ENCODE measurements at places on chromosomes 5 and 9.

DNA sequence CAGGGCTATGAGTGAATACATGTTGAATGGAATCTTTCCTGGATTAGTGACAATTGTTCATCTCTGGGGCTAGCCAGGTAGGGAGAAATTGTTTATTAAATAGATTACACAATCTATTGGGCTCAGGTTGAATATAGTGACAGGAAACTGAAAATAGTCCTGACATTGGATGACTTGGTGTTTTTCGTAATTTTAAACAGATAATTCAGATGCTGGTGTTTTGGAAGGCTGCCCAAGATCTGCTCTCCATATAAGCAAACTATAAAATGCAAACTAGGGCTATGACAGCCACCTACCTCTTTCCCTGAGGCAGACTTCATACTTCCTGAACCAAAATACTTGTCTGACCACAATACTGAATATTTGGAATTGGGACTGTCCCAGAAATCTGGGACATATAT, 99.1 kb downstream of the ENC1 start:
- no peak for DNase-seq

GRCh38 chr9:124450241-124450924, at the start of gene ADGRD2:
Gene ADGRD2, plus strand, starts transcription at chr9:124450451. Its CDS starts 1,216 bp downstream, at chr9:124451667.
- DNase-seq, result no peak

GRCh38 chr5:137220523-137220927, 278.6 kb downstream of the SPOCK1 start:
- peak; percentile 51 for DNase-seq

GRCh38 chr9:110579862-110580219, 300 bp upstream of the SVEP1 start:
- DNase-seq, result no peak

DNA sequence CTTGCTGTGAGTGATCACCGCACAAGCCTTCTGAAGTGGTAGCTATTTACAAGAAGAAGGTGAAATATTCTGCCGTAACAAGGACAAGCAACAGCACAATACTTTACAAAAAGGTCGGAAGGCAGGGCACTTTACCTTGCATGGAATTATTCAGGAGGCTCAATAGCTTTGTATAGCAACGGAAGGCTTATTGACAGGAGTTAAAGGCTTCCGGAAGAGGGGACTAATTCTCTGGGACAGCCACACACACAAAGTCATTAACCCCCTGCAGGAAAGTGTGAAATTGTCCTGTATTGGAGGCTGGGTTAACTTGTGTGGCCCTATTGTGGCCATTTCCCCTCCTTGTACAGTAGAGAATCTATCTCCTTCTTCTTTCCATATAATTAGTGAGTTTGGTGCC, 199.3 kb upstream of the SEMA6A start:
- DNase-seq, result no peak

GRCh38 chr5:67490543-67491321, 294.1 kb upstream of the CD180 start:
- no peak for DNase-seq

GRCh38 chr5:171335616-171336015, 26.6 kb downstream of the TLX3 start:
- DNase-seq, result no peak

GRCh38 chr9:120761006-120761405, 32.2 kb downstream of the FBXW2 start:
- no peak for DNase-seq
